ENCODE measurements at places on chromosomes 16 and 17.

GRCh38 chr16:31464348-31464769 lies 5.1 kb downstream of the ARMC5 start:
- no peak for DNase-seq
- H3K4me3 ChIP-seq: no peak overlapping the region
- peaks cover 45% of the 10 kb centered on the region for H3K36me3 ChIP-seq
- H3K27ac ChIP-seq: no peak overlapping the region
- no peaks in the 10 kb centered on the region for H3K27me3 ChIP-seq

DNA sequence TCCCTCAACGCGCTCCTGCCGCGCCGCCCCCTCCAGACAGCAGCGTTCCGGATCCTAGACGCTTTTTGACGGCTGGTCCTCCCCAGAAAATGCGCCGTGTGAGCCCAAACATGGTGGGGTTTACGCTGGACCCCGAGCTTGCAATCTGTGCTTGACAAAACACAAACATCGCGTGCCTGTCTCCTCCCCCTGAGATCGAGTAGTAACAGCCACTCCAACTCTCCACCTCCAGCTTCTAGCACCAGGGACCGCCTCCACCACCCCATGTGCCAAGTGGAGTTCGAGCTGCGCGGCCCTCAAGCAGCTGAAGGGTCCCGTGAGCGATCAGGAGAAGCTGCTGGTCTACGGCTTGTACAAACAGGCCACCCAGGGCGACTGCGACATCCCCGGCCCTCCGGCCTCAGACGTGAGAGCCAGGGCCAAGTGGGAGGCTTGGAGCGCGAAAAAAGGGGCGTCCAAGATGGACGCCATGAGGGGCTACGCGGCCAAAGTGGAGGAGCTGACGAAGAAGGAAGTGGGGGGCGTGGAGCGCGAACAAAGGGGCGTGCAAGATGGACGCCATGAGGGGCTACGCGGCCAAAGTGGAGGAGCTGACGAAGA lies 656 bp upstream of the GEMIN4 start:
- H3K27ac ChIP-seq: peak overlapping the region; percentile 21
- peaks cover 10% of the 10 kb centered on the region for H3K36me3 ChIP-seq
- H3K4me1 ChIP-seq: peaks cover 13% of the 10 kb centered on the region
- peak overlapping the region; percentile 64 for H3K4me3 ChIP-seq
- H3K27me3 ChIP-seq: no peaks in the 10 kb centered on the region

DNA sequence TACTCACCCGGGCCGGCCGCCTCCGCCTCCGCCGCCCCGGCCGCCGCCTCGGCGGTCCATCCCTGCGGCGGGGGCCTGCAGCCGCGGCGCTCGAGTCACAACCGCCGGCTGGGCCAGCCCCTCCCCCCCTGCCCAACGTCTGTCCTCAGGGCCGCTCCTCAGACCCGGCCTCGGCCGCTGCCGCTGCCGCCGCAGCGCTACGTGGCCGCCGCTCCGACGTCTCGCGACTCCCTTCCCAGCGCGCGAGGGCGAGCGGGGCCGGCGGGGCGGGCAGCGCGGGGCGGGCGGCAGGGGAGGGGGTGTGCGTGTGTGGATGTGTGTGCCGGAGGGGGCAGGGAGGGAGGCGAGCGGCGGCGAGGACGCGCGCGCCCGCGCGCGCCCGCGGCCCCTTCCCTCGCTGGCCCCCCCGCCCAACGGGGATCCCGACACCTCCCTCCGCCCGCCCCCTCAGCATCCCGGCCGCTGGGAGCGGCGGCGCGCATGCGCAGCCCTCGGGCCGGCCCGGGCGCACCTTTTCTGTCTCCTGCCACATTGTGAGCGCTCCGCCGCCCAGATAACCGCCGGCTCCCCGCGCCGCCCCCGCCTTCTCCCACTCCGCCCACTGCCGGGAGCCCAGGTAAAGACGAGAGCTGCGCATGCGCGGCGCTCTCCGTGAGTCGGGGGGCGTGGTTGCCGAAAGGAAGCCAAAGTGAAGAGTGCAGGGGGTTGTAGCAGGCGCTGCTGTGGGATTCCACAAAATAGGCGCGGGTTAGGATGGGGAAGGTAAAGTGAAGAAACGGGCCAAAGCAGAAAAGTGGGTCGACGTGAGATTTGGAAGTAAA lies at the start of gene ZNF652:
Gene ZNF652 (minus strand): TSS at position 349 of the 821 bp plus-strand sequence. CDS start 44,525 bp downstream, outside the sequence.
- peak within 1 kb of the TSS; percentile 94 for H3K4me3 ChIP-seq
- H3K36me3 ChIP-seq: no peaks in the 10 kb centered on the region
- DNase-seq: peak; percentile 97
- H3K4me1 ChIP-seq: peaks cover 19% of the 10 kb centered on the region
- peak within 1 kb of the TSS; percentile 79 for H3K27ac ChIP-seq

GRCh38 chr17:80432350-80432955 lies 17.5 kb downstream of the ENDOV start:
- no peak for DNase-seq
- H3K36me3 ChIP-seq: peaks cover 19% of the 10 kb centered on the region
- H3K4me3 ChIP-seq: no peak overlapping the region
- no peak overlapping the region for H3K27ac ChIP-seq
- H3K27me3 ChIP-seq: no peaks in the 10 kb centered on the region
- H3K4me1 ChIP-seq: no peaks in the 10 kb centered on the region

DNA sequence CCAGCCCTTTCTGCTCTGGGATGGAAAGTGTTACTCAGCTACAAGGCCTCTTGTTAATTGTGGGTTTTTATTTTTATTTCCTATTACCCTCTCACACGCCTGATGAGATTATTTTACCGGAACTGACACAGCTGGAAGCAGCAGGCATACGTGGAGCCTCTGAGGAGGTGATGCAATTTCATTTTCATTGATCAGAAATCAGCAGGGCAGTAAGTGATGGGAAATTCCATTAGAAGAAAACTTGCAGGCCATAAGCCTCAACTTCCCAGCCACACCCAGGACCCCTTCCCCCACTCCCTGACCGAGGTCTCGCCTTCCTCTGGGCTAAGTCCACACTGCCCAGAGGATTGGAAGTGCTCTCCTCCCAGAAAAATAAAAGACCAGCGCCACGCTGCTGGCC lies 69.7 kb downstream of the ZFHX3 start:
- H3K36me3 ChIP-seq: no peaks in the 10 kb centered on the region
- H3K4me3 ChIP-seq: no peak overlapping the region
- no peak for DNase-seq

DNA sequence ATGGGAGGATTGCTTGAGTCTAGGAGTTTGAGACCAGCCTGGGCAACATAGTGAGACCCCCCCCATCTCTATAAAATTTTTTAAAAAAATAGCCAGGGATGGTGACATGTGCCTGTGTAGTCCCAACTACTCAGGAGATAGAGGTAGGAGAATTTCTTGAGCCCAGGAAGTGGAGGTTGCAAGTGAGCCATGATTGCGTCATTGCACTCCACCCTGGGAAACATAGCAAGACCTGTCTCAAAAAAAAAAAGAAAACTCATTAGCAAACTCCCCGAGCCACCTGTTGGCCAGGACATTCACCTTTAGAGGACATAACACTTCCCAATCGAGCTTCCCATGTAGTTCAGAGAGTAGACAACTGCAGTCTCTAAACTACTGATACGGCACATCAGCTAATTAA lies 274.2 kb downstream of the ABCC12 start:
- no peaks in the 10 kb centered on the region for H3K36me3 ChIP-seq
- H3K27me3 ChIP-seq: no peaks in the 10 kb centered on the region
- no peak overlapping the region for H3K27ac ChIP-seq
- DNase-seq: no peak

- no peak overlapping the region for H3K27ac ChIP-seq
- H3K4me1 ChIP-seq: no peaks in the 10 kb centered on the region
- no peak overlapping the region for H3K4me3 ChIP-seq
These were observed 14.4 kb upstream of the ALDH3A1 start for GRCh38 chr17:19762515-19762961.

- H3K36me3 ChIP-seq: no peaks in the 10 kb centered on the region
- DNase-seq: no peak
- no peaks in the 10 kb centered on the region for H3K27me3 ChIP-seq
- H3K27ac ChIP-seq: no peak overlapping the region
These were observed 1.8 kb downstream of the KRT15 start for GRCh38 chr17:41516830-41517283.

DNA sequence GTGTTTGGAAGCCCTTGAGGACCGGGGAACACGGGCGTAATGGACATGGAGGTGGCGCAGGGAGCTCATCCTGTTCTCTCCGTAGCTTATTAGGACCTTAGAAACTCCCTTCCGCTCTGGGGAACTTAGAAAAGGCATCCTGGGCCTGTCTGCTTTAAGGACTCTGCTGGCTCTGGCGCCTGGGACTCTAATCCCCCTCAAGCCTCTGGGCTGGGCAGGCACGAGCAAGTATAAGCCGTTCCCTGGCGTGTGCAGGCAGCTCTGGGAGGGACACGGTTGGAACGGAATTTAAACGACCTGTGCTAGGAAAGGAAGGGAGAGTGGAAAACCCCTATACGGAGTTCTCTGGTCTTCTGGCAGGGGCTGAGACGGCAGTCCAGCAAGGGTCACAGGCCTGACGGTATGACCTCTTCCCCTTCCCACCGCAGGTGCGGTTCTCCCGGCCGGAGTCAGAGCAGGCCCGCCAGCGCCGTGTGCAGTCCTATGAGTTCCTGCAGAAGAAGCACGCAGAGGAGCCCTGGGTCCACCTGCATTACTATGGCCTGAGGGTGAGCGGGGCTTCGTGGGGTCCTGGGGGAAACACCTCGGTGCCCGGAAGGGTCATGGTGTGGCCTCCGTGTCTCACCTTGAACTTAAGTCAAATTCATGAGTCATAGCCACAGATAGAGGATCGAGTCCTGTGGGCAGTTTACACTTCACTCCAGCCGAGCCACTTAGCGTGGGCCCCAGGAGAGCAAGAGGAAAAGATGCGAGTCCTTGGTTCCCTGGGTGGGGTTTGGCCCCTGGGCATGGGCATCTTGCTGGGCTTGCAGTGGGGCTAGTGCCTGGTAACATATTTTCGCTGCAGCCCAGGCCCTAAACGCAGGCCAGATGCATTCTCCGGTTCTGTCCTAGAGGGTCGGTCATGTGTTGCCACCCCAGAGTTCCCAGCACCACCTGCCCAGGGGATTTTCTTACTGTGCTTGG lies 17.7 kb downstream of the POLR3E start:
- DNase-seq: no peak
- H3K27me3 ChIP-seq: no peaks in the 10 kb centered on the region
- H3K4me3 ChIP-seq: no peak overlapping the region
- no peaks in the 10 kb centered on the region for H3K4me1 ChIP-seq
- H3K27ac ChIP-seq: no peak overlapping the region

DNA sequence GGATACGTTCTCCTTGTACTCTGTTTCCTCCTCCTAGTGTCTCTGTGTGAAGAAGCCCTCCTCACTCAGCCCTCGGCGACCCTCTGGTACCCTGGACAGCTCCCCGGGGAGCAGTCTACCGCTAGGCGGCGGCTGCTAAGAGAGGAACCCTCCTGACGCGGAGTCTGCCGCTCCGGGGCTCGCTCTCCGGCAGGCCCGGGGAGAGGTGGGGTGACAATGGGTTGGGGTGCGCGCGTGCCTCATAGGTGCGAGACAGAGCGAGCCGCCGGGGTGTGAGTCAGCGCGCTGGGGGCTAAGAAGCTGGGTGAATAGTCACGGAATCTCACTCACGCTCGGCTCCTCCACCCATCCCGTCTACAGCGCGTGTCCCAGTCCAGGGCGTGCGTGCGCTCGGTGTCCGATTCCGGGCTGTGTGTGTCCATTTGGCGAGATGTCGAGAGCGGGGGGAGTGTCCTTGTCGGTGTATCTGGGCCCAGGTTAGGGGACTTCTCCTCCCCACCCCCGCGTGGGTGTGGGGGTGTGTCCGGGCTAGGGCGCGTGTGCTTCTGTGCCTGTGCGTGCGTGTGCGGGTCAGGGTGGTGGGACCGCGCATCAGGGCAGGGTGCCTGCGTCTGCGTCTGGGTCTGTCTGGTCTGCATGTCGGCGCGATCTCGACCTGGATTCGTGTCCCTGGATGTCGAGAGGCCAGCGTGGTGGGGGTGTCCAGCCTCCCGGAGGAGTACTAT lies 577 bp upstream of the HS3ST2 start:
- H3K4me3 ChIP-seq: no peak overlapping the region
- DNase-seq: peak; percentile 20
- H3K4me1 ChIP-seq: no peaks in the 10 kb centered on the region
- H3K36me3 ChIP-seq: no peaks in the 10 kb centered on the region
- peaks cover 45% of the 10 kb centered on the region for H3K27me3 ChIP-seq
- H3K27ac ChIP-seq: no peak overlapping the region

GRCh38 chr16:89003831-89004208 lies 26.8 kb upstream of the CBFA2T3 start:
- H3K4me1 ChIP-seq: no peaks in the 10 kb centered on the region
- no peak overlapping the region for H3K4me3 ChIP-seq
- H3K27ac ChIP-seq: no peak overlapping the region
- H3K27me3 ChIP-seq: peaks cover 38% of the 10 kb centered on the region
- DNase-seq: no peak

- no peaks in the 10 kb centered on the region for H3K27me3 ChIP-seq
- DNase-seq: no peak
- H3K36me3 ChIP-seq: no peaks in the 10 kb centered on the region
- H3K4me3 ChIP-seq: no peak overlapping the region
These were observed 27.2 kb upstream of the RPH3AL start for GRCh38 chr17:379531-380465.

- no peak for DNase-seq
- H3K27me3 ChIP-seq: no peaks in the 10 kb centered on the region
- peaks cover 18% of the 10 kb centered on the region for H3K4me1 ChIP-seq
These were observed 29.6 kb upstream of the MMD start for GRCh38 chr17:55451203-55451641.

DNA sequence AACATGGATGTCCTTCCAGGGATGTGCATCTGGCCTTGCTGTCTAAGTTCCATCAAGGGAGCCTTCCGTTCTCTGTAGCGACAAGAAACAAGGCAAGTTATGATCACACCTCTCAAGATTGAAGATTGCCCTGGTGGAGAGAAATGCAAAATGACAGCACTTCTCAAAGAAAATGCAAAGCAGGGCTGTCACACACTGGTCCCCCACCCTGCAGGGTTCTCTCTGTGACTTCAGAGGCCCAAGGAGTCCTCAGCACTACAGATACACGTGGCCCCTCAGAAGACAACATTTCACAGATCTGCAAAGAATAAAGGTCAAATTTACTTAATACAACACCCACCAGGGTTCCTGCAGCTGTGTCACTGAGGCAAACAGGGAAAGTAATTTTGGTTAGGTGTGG lies 60.7 kb upstream of the TEX2 start:
- H3K36me3 ChIP-seq: no peaks in the 10 kb centered on the region
- no peak overlapping the region for H3K27ac ChIP-seq
- DNase-seq: peak; percentile 17
- no peak overlapping the region for H3K4me3 ChIP-seq

DNA sequence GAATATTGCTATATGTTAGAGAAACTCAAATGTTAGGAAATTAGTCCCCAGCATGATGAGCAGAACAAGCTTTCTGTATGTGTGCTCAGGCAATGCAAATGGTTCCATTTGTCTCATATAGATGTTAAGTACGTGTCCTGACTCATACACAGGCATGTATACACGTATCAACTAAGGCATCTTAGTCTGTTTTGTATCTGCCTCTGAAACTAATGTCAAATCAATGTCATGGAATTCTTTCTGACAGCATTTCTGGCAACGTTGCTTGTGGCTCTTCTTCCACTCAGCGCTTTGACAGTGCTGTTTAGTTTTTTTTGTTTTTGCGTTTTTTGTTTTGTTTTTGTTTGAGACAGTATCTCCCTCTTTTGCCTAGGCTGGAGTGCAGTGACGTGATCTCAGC lies 111.9 kb downstream of the CNTNAP4 start:
- no peaks in the 10 kb centered on the region for H3K27me3 ChIP-seq
- DNase-seq: no peak
- H3K27ac ChIP-seq: no peak overlapping the region
- H3K4me3 ChIP-seq: no peak overlapping the region
- no peaks in the 10 kb centered on the region for H3K4me1 ChIP-seq

- no peak overlapping the region for H3K4me3 ChIP-seq
- no peak for DNase-seq
- no peak overlapping the region for H3K27ac ChIP-seq
- H3K27me3 ChIP-seq: no peaks in the 10 kb centered on the region
- no peaks in the 10 kb centered on the region for H3K4me1 ChIP-seq
These were observed 96.8 kb upstream of the CLEC3A start for GRCh38 chr16:77925531-77925930.
